ENCODE measurements at places on chromosomes 4 and X.

- H3K27ac ChIP-seq = peak within 1 kb of the TSS; percentile 97
- DNase-seq = peak; percentile 91
- H3K36me3 ChIP-seq = peaks cover 5% of the 10 kb centered on the region
- peaks cover 36% of the 10 kb centered on the region for H3K4me1 ChIP-seq
- peaks cover 14% of the 10 kb centered on the region for H3K27me3 ChIP-seq
These were observed at the start of gene PAPSS1 for GRCh38 chr4:107719922-107720722. PAPSS1 (minus strand) TSS chr4:107720234; CDS start chr4:107720179, 55 bp downstream.

DNA sequence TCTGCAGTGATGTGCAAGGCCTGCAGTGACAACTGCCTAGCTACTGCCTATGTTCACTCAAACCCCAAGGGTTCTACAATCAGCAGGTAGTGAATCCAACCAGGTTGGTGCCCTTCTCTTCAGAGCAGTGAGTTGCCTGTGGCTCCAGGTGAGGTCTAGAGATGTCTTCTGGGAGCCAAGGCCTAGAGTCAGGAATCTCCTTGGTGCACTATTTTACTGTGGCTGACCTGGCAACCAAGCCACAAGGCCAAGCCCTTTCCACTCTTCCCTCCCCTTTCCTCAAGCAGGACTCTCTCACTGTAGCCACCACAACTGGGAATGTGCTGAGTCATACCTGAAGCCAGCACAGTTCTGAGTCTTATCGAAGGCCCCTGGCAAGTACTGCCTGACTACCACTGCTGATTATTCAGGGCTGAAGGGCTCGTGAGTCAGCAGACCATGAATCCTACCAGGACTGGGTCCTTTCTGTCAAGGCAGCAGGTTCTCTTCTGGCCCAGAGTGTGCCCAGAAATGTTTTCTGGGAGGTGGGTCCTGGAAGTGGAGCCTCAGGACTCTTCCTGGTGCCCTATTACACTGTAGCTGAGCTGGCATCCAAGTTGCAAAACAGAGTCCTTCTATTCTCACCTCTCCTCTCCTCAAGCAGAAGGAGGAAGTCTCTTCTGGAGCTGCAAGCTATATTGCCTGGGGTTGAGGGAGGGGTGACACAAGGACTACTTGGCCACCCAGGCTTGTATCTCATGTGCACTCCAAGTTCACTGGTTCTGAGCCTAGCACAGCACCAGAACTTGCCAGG is 111.6 kb downstream of the BTC start:
- H3K27me3 ChIP-seq = no peaks in the 10 kb centered on the region
- no peaks in the 10 kb centered on the region for H3K36me3 ChIP-seq
- DNase-seq = no peak
- H3K4me1 ChIP-seq = no peaks in the 10 kb centered on the region

DNA sequence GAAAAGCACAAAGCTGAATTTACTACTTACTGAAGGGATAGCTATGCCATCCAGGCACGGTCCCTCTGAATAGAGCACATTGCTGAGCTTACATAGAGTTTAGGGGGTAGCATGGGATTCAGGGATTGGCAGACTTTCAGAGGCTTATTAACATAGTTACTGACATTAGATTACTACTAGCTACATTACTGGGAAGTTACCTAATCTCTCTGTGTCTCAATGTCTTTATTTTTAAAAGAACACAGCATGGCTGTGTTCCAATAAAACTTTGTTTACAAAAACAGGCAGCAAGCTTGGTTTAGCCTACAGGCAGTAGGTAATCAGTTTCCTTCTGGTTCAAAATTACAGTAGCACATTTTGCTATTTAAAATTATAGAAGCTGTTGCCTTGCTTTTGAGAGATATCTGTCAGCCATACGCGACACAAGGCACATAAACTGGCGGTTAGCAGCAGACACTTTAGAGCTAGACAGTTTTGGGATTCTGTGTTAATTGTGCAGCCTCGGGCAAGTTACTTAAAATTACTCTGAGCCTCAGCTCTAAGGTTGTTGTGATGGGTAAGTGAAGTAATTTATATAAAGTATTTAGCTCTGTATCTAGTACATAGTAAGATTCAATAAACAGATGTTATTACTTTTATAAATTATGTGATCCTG is 6.9 kb downstream of the KLHL8 start:
- H3K27me3 ChIP-seq = no peaks in the 10 kb centered on the region
- H3K36me3 ChIP-seq = no peaks in the 10 kb centered on the region
- DNase-seq = no peak
- H3K27ac ChIP-seq = no peak overlapping the region

DNA sequence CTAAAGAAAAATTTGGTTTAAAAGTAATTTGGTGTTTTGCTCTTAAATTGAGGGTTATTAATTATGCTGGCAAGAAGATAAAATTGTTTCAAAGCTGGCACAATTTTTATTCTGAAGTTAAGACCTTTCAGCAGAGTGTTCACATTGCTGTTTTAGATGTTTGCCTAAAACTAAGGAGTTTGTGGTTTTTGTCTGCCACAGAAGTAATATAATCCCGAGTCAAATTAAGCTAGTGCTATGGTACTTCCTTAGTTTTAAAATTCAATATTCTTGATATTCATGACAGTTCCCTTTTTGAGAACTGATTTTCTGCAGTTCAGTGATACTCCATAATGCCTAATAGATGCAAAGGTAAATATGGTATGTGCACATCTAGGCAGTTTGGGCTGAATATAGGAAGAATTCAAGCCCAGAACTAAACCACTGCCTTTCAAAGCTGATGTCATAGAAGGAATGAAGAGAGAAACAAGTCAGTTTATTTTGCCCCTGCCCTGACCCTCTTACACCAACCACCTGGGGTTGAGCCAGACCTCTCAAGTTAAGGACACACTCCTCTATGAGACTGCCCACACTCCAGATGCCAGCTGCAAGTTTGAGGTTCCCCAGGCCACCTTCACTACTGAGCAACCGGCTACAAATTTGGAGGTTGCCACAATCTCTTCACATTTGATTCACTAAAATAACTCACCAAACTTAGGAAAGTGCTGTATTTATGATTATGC is 32.1 kb upstream of the VEGFC start:
- DNase-seq = no peak
- H3K27me3 ChIP-seq = peaks cover 7% of the 10 kb centered on the region
- H3K27ac ChIP-seq = no peak overlapping the region
- no peak overlapping the region for H3K4me3 ChIP-seq
- H3K4me1 ChIP-seq = peaks cover 8% of the 10 kb centered on the region

DNA sequence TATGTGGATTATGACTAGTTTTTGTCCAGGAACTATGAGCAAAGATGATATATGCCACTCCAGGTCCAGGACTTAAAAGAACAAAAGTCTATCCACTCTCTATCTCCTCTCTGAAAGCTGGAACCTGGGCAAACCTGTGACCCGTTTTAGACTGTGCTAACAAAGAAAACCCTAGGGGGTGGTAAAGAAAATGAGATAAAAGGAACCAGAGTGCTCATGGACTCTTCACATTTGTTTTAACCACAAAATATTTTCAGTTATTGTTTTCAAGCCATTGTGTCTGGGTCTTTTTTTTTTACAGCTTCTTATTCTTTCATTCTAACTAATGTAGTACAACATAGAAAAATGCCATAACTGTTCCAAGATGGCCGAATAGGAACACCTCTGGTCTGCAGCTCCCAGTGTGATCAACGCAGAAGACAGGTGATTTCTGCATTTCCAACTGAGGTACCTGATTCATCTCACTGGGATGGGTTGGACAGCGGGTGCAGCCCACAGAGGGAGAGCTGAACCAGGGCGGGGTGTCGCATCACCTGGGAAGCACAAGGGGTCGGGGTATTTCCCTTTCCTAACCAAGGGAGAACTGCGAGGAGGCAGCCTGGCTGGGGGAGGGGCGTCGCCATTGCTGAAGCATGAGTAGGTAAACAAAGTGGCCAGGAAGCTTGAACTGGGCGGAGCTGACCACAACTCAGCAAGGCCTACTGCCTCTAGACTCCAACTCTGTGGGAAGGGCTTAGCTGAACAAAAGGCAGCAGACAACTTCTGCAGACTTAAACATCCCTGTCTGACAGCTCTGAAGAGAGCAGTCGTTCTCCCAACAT is 45.1 kb downstream of the CHM start:
- H3K36me3 ChIP-seq = peaks cover 28% of the 10 kb centered on the region
- H3K27ac ChIP-seq = peak overlapping the region; percentile 27

- peaks cover 49% of the 10 kb centered on the region for H3K27me3 ChIP-seq
- no peaks in the 10 kb centered on the region for H3K4me1 ChIP-seq
- H3K4me3 ChIP-seq = no peak overlapping the region
- no peak for DNase-seq
- H3K36me3 ChIP-seq = no peaks in the 10 kb centered on the region
- no peak overlapping the region for H3K27ac ChIP-seq
These were observed 36.6 kb upstream of the UGT2A1 start for GRCh38 chr4:69689599-69689998.

GRCh38 chrX:135975421-135975820 is 1.6 kb upstream of the MMGT1 start:
- no peak for DNase-seq
- H3K27ac ChIP-seq = no peak overlapping the region
- H3K27me3 ChIP-seq = no peaks in the 10 kb centered on the region
- H3K4me3 ChIP-seq = peak overlapping the region; percentile 38
- no peaks in the 10 kb centered on the region for H3K36me3 ChIP-seq

DNA sequence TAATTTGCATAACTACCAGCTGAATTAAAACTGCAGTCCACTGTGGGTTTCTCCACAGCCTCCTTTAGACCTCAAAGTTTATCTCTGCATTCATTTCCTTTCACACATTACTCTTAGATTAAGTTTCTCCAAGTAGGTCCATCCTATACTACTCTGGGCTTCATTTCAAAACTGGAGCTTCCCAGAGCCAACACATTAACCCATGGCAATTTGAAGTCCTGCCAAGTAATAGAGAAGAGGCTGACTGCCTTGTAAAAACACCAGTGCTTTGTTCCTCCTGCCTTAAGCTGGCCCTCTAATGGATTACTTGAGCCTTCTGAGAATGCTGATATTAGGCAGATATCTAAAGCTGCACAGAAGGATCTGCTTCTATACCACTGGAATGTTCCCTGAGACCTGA is 997.2 kb upstream of the SLIT2 start:
- H3K36me3 ChIP-seq = peaks cover 2% of the 10 kb centered on the region
- H3K4me3 ChIP-seq = no peak overlapping the region
- H3K27ac ChIP-seq = no peak overlapping the region
- no peaks in the 10 kb centered on the region for H3K27me3 ChIP-seq
- no peak for DNase-seq

- no peaks in the 10 kb centered on the region for H3K4me1 ChIP-seq
- H3K4me3 ChIP-seq = no peak overlapping the region
- H3K36me3 ChIP-seq = no peaks in the 10 kb centered on the region
These were observed 109.0 kb upstream of the DDIT4L start for GRCh38 chr4:100299046-100299840.

DNA sequence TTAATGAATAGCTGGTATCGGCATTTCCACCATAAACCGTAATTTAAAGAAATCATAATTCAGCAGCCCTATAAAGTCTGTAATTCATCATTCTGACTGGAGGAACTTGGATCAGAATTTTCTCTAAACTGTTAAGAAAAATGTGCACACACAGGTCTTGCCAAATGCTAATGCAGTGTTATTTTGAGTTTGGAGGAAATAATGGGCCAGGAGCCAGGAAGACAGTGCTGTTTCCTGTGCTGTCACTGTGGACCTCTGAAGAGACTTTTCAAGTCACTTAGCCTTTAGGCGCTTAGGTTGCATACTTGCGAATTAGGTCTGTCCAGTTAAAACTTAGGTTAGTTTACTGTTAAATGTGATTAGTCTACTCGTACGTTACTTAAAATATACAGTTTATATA is 137.5 kb upstream of the ANXA3 start:
- peaks cover 16% of the 10 kb centered on the region for H3K4me1 ChIP-seq
- H3K27ac ChIP-seq = no peak overlapping the region
- no peak for DNase-seq
- no peaks in the 10 kb centered on the region for H3K36me3 ChIP-seq
- H3K4me3 ChIP-seq = no peak overlapping the region
- no peaks in the 10 kb centered on the region for H3K27me3 ChIP-seq

GRCh38 chrX:53018627-53019026 is 30.0 kb upstream of the GPR173 start:
- H3K4me3 ChIP-seq = no peak overlapping the region
- H3K27me3 ChIP-seq = peaks cover 21% of the 10 kb centered on the region
- DNase-seq = no peak

- H3K27me3 ChIP-seq = no peaks in the 10 kb centered on the region
- no peak overlapping the region for H3K27ac ChIP-seq
- DNase-seq = no peak
- H3K36me3 ChIP-seq = no peaks in the 10 kb centered on the region
- H3K4me3 ChIP-seq = no peak overlapping the region
- H3K4me1 ChIP-seq = no peaks in the 10 kb centered on the region
These were observed 70.7 kb downstream of the REELD1 start for GRCh38 chr4:146285037-146285436.

DNA sequence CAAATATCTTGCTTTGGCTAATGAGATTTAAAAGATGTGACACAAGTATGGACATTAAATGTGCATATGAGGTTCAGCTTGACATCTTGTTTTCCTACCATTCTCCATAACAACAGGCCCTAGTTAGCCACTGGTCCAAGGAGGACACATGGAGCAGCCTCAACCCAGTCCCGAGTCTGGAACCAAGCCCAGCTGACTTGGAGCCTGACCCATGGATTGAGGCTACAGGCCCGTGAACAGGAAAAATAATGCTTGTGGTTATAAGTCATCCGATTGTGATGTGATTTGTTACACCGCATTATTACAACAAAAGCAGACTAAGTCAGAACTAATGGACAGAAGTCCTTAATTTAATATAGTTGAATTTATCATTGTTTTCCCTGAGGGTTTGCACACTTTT is 123.2 kb upstream of the BANK1 start:
- no peaks in the 10 kb centered on the region for H3K36me3 ChIP-seq
- no peaks in the 10 kb centered on the region for H3K27me3 ChIP-seq
- H3K4me3 ChIP-seq = no peak overlapping the region
- no peak overlapping the region for H3K27ac ChIP-seq
- H3K4me1 ChIP-seq = no peaks in the 10 kb centered on the region

- peaks cover 5% of the 10 kb centered on the region for H3K36me3 ChIP-seq
- H3K4me1 ChIP-seq = no peaks in the 10 kb centered on the region
- DNase-seq = no peak
- H3K27me3 ChIP-seq = no peaks in the 10 kb centered on the region
- no peak overlapping the region for H3K4me3 ChIP-seq
These were observed 608.8 kb upstream of the PCDH10 start for GRCh38 chr4:132540268-132540667.

DNA sequence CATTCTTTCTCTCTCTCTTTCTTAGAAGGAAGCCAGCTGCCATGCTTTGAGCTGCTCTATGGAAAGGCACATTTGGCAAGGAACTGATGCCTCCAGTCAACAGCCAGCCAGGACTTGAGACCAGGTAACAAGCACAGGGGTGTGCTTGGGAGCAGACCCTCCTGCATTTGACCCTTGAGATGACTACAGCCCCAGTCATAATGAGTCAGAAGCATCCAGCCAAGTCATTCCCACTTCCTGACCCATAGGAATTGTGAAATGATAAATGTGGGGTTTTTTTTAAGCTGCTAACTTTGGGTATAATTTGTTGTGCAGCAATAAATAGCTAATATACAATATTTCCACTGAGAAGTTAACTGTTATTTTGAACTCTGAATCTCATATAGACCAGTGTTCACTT is 446.9 kb downstream of the GRXCR1 start:
- H3K4me3 ChIP-seq = no peak overlapping the region
- H3K27ac ChIP-seq = no peak overlapping the region
- no peaks in the 10 kb centered on the region for H3K27me3 ChIP-seq
- DNase-seq = no peak
- no peaks in the 10 kb centered on the region for H3K4me1 ChIP-seq
